ENCODE measurements at places on chromosomes 11 and 22.

DNA sequence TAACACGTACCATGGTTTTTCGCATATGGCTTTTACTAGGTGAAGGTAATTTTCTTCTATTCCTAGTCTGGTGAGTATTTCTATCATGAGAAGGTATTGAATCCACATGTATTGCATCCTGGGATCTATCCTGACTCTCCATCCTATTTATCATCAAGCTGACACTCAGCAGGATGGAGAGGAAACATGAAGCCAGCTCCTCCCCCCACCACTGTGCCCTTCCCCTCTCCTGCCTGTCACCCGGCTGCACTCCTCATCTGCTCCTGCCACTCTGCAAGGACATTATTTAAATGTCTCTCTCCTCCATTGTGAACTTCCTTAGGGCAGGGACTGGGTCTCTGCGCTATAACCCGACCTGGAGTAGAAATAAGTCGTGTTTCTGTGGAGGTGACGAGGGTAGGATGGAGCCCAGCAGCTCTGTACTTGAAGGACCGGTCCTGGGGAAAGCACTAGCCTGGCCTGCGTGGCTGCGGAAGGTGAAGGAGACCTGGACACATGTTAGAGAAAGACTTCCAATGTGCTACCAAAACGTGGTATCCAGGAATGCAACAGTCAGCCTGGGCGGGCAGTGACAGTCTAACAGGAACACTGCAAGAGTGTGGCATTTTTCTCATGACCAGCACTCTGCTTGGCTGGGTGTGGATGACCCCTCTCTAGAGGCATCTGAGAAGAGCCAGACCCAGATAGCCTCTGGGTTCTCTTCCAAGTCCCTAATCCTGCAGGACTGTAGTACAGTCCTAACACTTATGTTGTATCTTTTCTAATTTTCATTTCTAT is 111.2 kb downstream of the MICAL3 start:
- no peaks in the 10 kb centered on the region for H3K4me1 ChIP-seq
- H3K27me3 ChIP-seq, result no peaks in the 10 kb centered on the region
- H3K36me3 ChIP-seq, result no peaks in the 10 kb centered on the region

GRCh38 chr22:27404441-27404840 is 397.1 kb downstream of the MN1 start:
- no peak for DNase-seq
- H3K4me1 ChIP-seq, result peaks cover 3% of the 10 kb centered on the region
- H3K4me3 ChIP-seq, result no peak overlapping the region
- H3K27ac ChIP-seq, result no peak overlapping the region
- H3K36me3 ChIP-seq, result no peaks in the 10 kb centered on the region

DNA sequence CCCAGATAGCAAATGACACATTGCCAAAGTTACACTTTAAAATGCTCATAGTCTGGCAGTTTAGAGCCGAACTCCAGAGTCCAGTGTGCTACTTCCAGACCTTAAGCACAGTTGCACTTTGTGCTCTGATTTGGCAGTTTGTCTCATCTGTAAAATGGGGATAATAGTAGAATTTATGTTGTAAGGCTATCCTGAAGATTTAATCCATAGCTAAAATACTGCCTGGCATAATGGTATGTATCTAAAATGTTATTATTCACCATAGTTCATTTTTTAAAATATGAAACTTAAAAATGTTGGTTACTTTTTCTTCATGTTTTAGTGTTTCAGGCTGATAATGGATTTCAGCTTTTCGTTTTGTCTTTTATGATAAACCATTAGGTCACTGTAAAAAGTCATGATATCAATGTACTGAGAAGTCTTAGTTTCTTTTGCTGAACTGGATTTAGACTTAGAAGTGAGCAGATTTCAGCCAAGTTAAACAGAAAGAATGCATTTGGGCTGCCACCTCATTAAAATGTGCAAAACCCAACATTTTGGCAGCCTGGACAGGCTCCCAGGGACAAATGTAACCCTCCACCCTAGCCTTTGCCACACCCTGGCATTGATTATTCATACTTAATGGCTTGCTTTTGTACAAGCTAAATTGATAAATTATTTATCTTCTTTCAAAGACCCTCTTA is 933 bp downstream of the OLFML1 start:
- no peak overlapping the region for H3K4me3 ChIP-seq
- no peaks in the 10 kb centered on the region for H3K36me3 ChIP-seq
- peaks cover 10% of the 10 kb centered on the region for H3K27me3 ChIP-seq
- no peaks in the 10 kb centered on the region for H3K4me1 ChIP-seq
- H3K27ac ChIP-seq, result no peak overlapping the region

DNA sequence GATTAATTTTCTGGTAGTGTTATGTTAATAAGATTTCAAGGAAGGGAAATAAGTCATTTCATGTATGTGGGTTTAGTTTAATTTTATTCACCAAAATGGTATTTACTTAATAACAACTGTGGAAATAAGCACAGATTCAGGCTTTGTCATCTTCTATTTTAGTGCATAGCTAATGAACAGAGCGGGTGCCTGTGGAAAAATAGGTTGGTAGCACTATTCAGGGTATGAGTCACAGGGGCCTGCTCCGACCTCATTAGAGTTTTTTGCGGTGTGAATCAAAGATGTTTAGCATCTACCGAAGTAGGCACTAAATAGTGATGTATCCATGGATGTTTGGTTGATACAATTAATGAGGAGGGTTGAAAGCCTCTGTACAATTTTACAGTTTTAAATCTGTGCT is 78.2 kb downstream of the FAT3 start:
- no peaks in the 10 kb centered on the region for H3K27me3 ChIP-seq
- no peak overlapping the region for H3K4me3 ChIP-seq
- H3K4me1 ChIP-seq, result no peaks in the 10 kb centered on the region
- no peak for DNase-seq
- no peaks in the 10 kb centered on the region for H3K36me3 ChIP-seq
- H3K27ac ChIP-seq, result no peak overlapping the region

DNA sequence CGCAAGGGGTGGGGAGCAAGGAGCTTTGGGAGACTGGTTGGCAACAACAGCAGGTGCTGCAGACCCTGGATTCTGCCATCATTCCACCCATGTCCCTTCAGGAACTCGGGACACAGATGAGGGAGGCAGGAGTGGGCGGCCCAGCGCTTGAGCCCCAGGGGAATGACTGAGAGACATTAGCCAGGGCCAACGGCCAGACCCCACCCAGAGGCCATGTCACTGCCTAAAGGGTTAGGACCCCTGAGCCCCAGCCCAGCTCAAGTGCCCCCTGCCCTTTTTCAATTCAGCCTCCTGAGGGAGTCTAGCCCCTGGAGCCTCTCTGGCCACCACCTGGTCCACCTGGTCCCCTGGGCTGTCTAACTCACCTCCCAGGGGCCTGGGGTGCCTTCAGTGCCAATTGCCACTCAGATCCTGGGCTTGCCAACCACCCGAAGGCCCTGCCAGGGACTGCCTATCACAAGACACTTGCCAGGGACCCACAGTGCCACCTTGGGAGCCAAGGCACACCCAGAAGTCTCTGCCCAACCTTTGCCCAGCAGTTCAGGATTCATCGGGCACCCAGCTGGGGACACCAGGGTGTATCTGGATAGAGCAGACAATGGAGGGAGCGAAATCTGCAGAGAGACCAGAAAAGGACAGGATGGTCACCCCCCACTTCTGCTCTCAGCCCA is 16.6 kb downstream of the MFNG start:
- H3K4me1 ChIP-seq, result peaks cover 4% of the 10 kb centered on the region
- H3K27me3 ChIP-seq, result no peaks in the 10 kb centered on the region
- peaks cover 34% of the 10 kb centered on the region for H3K36me3 ChIP-seq
- no peak overlapping the region for H3K4me3 ChIP-seq
- DNase-seq, result no peak
